SW 1271 (cell line): ENCODE measurements at places on chromosomes 5 and 9.

- DNase-seq, result no peak
These were observed 17.4 kb upstream of the PRLR start for GRCh38 chr5:35247648-35248034.

DNA sequence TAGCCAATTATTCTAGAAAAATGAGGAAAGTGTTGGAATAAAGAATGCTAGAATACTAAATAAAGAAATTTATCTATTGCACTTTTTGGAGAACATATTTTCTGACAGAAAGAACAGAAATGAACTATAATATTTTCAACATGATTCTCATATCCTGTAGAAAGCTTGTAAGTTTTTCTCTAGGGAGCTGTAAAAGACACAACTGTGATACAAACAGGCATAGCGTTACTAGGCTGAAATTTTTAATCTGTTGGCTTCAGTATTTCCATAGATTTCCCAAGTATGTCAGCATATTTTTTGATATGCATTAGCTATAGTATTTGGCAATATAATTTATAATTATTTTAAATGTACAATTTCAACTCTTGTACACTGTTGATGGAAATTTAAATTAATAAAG lies 31.3 kb downstream of the ANXA1 start:
- no peak for DNase-seq

DNA sequence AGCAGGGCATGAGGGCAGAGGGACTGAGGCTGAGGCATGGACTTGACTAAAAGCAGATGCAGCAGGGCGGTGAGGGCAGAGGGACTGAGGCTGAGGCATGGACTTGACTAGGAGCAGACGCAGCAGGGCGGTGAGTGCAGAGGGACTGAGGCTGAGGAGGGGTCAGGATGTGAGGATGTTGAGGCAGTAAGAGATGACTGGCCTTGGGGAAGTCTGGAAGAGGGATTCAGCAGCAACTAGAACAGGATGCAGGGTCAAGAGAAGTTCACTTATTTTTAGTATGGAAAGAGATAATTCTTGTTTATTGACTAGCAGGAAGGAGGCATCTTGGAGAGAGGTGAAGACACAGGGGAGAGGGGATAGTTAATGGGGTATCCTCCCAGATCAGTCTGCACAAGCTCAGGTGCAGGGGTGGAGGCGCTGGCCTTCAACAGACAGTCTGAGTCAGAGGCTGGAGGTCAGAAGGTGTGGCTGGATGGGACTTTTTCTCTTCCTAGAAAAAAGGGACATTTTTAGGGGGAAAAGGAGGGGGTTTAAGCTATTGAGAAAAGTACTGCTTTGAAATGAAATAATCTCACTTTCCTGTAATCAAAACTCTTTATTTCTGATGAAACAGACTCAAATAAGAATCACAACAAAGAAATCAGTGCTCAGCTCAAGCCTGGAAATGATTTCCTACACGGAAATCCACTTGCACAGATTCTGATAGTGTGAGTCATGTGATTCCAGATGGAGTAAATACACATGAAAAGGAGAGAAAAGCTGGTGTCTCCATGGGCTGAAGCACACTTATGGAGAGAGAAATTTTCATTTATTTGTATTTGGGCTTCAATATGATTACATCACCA lies 130.9 kb downstream of the PALM2AKAP2 start:
- DNase-seq, result peak; percentile 34

GRCh38 chr9:107571148-107571547 lies 81.6 kb upstream of the KLF4 start:
- DNase-seq, result no peak

GRCh38 chr5:124935065-124935464 lies 188.6 kb upstream of the ZNF608 start:
- DNase-seq, result no peak

- no peak for DNase-seq
These were observed 28.8 kb downstream of the CPLX2 start for GRCh38 chr5:175900157-175900556.

DNA sequence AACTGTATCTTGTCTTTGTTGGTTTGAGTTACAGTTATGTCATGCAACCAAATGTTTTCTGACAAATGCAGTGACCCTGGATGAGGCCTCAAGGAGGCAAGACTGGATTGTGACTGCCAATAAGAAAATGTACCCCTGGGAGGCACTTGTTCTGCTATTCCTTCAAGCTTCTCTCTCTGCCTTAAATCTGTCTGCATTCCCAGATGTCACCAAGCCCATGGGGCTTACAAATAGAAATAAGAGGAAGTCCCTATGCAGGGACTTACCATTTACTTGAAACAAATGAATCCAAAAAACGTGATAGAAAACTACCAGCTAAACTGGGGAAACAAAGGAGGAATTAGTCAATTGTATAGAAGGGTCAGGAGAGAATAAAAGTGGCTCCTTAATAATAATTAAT lies 8.2 kb upstream of the PARP8 start:
- no peak for DNase-seq

GRCh38 chr5:158837908-158838307 lies 261.8 kb downstream of the EBF1 start:
- DNase-seq, result no peak

DNA sequence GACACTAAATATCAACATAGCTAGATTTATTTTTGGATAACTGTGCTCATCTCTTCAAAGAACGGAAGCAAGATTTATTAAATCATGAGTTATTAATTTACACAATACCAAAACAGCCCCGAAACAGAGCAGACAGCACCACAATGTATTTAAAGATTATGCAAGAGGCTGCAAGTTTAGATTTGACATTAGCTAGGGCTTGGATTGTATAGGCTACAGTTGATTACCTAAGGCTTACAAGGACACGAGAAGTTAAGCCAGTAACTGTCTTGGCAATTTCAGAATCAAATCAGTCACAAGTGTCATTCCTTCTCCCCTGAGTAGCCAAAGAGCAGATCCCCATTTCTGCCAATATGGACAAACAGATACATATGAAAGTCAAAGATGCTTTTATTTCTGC lies 152.6 kb downstream of the MED27 start:
- no peak for DNase-seq

DNA sequence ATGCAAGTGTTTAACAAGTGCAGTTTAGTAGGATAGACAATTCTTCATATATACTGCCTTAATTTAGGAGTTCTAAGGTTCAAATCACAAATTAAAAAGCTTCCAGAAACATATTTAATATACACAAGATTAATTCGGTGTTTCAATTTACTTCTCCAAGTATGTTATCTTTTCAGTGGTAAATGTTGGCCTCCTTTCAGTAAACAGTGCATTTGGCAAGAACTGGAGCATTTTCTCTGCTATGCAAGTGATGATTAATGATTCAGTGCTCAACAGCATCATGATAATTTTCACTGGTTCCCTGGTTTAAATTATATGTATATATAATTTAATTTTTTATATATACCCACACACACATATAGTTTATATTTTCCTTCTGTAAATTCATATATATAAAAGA lies 541.7 kb downstream of the EFNA5 start:
- no peak for DNase-seq

DNA sequence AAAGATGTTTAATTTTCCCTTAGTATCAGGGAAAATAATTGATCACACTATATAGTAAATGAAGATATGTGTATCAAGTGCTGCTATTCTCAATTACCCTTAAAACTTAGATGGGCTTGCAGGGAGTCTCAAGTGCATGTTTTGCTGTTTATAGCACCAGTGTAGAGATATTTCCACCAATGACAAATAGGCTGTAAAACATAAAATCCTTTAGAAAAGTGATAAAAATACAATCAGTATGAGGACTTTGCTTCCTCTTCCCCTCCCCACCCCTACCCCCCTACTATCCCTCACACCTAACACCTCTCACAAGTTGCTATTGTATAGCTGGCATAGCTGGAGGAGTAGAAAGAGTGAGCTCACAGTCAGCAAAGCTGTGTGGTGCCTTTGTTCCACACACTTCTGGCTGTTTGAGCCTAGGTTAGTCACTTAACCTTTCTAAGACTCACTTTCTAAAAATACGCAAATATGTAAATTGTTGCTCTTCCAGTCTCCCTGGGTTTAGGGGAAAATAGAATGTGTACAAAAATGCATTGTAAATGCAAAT lies 93.1 kb downstream of the PDE4D start:
- no peak for DNase-seq

DNA sequence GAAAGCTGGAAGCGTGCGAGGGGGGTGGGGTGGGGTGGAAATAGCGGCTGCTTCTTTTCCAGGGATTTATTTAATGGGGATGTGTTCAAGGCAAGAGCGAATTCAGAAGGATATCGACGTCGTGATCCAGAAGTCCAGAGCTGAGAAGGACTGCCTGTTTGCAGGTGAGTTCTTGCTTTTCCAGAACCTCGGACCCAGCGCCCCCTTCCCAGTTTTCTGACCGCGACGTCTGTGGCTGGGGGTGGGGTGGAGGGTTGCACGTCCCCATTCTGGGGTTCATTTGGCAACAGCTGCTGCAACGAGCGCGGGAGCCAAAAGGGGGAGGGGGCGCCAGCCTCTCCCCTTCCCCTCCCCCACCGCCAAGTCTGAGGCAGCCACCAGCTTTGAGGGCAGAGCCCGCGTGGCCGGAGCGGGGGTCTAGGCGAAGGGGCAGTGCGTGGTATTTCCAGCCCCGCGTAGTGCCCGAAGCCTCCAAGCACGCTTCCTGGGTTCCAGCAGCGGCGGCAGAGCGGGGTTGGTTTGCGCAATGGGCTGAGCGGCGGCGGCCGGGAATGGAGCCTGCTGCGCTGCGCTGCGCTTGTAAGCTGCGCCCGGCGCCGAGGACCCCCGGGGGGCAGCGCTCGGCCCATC lies 701 bp downstream of the PARP8 start:
- peak; percentile 45 for DNase-seq

DNA sequence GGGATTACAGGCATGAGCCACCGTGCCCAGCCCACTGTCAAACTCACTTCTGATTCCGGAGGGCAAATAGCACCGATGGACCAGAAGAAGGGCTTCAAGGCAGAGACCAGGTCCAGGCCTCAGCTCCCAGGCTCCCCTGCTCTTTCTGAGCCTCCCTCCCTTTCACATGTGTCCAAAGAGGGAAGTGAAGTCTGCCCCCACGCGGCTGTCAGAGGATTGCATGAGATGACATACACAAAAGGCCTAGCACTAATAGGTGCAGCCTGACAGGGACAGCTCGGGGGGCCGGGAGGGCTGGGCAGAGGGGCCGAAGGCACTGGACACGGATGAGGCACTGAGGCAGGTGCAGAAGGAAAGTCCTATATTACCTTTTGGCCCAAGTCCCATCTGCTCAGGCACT lies 16.1 kb downstream of the FBP1 start:
- no peak for DNase-seq

GRCh38 chr5:891117-891836 lies 1.3 kb downstream of the BRD9 start:
- peak; percentile 90 for DNase-seq

- DNase-seq, result no peak
These were observed 427.1 kb upstream of the CHD1 start for GRCh38 chr5:99355881-99356280.

DNA sequence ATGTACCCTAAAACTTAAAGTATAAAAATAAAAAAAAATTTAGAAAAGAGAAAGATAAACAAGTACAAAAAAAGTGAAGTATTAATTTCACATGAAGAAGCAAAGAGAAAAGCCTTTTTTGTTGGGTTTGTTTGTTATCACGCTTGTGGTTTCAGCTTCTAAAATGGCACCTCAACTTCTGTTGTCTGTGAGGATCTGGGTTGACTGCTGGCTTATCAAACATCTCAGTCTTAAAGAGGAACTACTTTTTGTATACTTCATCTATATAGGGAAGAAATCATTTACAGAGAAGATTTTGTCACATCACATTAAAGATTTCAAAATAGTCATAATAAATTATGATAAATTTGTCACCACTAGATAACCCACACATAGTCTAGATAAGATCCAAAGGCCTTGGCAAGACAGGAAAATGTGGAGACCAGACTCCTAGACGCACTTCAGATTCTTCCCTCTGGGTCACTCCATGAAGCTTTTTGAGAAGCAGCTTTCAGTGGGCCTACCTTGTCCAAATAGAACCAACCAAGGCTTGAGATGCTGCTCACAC lies 8.8 kb upstream of the ADGRV1 start:
- DNase-seq, result no peak

DNA sequence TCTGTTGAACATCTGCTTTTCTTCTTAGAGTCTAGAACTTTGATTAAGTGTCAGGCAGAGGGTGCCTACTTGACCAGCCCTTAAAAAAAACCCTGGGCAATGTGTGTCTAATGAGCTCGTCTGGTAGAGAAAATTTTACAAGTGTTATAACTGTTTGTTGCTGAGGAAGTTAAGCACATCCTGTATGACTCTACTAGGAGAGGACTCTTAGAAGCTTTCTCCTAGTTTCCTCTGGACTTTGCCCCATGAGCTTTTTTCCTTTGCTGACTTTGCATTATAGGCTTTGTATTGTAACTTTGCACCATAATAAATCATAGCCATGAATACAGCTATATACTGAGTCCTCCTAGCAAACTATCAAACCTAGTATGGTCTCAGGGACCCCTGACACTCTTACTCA lies 39.4 kb downstream of the GNG10 start:
- DNase-seq, result no peak

DNA sequence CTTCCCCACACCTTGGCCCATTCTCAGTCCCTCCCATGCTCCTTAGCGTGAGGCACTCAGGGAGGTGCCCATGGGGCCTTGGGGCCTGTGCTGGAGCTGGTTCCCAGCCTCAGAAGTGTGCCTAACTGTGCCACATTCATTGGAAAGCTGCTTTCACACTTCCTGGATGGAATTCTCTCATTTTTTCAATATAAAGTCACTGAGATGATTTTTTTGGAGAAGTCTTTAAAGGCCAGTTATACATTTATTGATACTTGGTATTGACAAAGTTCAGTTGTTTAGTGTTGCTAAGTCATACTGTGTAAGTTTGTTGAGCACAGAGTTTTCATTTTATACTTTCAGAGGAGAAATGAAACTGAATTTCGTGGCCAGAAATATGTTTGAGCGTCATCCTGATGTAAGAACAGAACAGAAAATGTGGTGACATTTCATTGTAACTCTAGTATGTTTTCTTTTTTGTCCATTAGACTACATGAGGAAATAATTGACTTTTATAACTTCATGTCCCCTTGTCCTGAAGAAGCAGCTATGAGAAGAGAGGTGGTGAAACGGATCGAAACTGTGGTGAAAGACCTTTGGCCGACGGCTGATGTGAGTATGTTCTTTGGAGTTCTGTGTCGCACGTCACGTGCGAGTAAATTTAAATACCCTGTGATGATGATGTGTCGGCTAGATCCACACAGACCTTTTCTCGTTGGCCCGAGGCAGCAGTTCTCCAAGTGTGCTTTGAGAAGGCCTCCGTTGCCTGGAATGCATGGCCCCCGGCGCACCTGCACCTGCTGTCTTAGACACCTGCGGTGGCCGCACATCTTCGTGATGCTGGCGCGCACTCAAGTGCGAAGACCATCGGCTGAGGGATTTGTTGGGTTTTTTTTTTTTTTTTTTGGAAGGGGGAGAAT lies 24.1 kb downstream of the TENT4A start:
- no peak for DNase-seq

GRCh38 chr5:181203093-181203711 lies 1.8 kb downstream of the TRIM7 start:
- DNase-seq, result no peak

DNA sequence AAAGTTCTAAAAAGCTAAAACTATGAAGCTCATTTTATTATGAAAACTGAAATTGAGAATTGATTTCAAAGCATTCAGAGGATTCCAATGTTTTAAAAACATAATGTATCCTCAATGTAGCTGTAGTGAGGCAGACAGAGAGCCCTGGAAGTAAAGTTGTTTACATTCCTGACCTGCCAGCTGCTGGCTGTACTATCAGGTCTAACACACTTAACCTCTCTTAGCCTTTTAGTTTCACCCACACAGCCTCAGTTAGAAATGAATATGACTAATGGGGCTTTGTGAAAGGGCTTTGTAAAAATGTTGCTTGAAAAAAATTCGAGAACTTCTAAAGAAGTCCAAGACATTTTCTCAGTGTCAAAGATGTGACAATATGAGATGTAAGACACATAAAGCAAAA lies 122.6 kb downstream of the FBXL17 start:
- DNase-seq, result no peak

GRCh38 chr5:112491257-112491656 lies 72.2 kb upstream of the EPB41L4A start:
- no peak for DNase-seq
